ENCODE measurements at places on chromosomes 12 and 14.

DNA sequence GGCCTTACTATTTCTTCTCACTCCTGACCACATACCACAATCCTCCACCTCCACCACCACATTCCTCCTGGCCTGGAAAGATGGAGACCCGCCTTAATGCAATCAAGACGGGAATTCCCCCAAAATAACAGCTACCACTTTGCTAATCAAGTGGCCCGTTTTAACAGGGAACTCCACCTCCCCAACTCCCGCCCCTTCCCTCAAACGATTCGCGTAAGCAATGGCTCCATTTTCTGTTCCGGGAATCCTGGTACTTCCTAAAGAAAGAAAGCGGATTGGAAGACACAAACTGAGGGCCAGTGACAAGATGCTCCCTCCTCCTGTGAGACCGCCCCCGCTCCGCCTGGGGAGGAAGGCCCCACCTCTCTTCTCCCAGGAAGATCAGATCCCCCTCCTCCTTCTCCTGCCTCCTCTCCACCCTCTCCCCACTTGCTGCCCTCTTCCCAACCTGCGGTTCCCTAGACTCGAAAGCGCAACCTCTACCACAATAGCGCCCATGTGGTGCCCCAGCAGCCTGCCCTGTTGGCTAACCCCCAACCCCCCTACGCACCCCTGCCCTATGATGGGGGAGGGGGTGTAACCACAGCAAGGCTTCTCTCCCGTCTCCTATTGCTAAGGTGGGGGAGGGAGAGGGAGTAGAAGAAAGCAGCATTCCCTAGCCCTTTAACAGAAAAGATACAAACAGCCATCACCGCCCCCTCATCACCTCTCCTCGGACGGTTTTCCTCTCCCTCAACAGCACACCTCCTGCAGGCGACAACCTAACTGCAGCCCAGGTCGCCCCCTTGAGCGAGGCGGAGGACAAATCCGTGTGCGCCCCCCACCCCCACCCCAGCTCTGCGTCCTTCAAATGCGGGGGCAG lies 777 bp downstream of the ARF3 start:
- peak; percentile 48 for DNase-seq

DNA sequence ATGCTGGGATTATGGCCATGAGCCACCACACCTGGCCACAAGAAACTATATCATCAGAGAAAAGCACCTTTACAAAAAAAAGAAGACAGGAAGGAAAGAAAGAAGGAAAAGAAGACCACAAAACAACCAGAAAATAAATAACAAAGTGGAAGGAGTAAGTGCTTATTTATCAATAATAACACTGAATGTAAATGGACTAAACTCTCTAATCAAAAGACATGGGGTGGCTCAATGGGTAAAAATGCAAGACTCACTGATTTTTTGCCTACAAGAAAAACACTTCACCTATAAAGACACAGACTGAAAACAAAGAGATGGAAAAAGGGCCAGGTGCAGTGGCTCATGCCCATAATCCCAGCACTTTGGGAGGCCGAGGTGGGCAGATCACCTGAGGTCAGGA lies 65.7 kb downstream of the MAPKAPK5 start:
- no peak for DNase-seq

GRCh38 chr12:27176765-27177164 lies 67.3 kb upstream of the STK38L start:
- no peak for DNase-seq

DNA sequence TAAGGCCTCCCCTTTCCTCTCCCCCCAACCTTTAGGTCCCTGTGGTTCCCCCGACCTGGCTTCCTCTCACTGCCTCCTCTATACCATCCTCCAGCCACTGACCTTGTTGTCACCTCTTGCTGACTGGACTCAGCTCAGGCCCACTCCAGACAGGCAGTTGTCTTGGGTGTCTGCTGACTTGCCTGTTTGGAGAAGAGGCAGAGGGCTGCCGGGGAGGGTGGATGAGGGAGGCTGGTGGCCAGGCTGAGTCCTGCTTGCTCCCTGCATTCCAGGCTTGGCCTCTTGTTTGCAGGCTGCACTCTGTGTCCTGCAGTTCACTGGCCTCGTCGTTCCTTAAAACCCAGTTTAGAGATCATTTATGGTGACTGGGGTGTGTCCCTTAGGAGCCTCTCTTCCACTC lies 31.0 kb upstream of the RD3L start:
- peak; percentile 4 for DNase-seq

GRCh38 chr12:58895053-58895452 lies 25.3 kb downstream of the LRIG3 start:
- DNase-seq = no peak

- peak; percentile 46 for DNase-seq
These were observed 13.5 kb downstream of the SCNN1A start for GRCh38 chr12:6361834-6362233.

DNA sequence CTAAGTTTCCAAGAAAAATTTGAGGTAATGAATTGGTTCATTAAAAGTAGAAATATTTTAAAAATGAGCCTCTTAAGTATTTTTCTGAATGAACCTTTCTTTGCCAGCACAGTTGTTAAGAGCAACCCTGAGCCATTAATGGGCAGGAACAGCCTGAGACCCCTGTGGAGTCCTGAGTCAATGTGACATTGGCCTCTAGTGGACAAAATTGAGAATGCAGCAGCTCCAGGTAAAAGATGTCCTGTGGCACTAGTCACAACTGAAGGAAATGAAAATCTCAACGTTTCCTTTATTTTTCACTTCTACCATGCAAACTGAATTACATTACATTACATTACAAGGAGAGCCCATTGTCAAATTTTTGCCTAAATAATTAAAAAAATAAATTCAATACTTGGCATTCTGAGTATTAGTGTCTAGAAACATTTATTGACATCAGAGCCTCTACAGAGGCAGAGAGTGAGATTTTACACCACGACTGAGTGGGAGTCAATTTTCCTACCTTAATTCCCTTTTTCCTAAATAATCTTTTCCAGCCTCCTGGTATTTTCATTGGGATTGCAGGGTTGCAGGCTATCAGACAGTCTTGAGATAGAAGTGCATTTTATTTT lies 135.7 kb downstream of the PPM1H start:
- peak; percentile 69 for DNase-seq

- DNase-seq = no peak
These were observed 9.7 kb downstream of the KRT1 start for GRCh38 chr12:52670506-52670905.

DNA sequence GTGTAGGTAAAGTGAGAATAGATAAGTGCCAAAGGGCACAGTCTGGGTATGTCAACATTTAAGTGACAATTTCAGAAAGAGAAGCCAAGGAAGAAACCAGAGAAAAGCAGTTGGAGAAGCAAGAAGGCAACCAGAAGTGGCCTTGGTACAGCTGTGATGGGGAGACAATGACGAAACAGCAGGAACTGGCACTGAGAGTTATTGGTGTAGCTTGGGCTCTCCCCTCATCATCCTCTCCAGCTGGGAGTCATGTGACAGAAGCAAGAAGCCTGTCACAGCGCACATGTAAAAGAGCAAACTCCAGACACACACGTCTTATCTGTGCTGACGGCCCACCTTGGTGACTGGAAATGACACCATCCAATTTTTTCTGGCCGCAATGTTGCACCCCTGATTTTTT lies 203.3 kb upstream of the NUDT4 start:
- DNase-seq = no peak

DNA sequence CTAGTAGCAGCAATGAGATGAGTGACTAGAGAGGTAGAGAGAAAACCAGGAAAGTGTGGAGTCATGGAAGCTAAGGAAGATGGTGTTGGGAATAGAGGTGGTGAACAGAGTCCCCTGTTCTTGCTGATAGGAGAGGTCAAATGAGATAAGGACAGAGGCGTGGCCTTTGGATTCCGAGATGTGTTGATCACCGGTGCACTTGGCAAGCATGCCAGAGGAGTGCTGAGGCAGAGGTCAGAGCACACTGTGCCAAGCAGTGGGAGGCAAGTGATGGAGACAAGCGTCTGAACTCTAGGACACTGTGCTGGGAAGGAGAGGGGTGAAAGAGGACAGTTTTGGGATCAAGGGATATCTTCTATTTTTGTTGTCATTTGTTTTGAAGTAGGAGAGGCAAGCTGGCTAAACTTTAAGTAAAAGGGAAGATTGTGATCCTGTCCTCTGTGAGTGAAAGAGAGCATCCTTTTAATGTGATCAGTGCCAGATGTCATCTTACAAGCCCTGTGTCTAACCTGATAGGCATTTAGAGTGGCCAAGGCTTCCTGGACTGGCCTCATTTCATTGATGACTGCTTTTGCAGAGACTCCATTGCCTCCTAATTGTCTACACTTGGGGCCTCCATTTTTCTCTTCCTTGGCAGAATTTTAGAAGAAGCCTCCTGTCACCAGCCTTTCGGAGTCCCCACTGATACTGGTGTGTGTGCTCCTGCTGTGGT lies 336.4 kb downstream of the CACNA1C start:
- DNase-seq = no peak

- no peak for DNase-seq
These were observed 253.7 kb downstream of the MSRB3 start for GRCh38 chr12:65532162-65532561.

- no peak for DNase-seq
These were observed 21.8 kb upstream of the PDE1B start for GRCh38 chr12:54527631-54527929.

- no peak for DNase-seq
These were observed 18.0 kb upstream of the ERBB3 start for GRCh38 chr12:56061982-56062381.

DNA sequence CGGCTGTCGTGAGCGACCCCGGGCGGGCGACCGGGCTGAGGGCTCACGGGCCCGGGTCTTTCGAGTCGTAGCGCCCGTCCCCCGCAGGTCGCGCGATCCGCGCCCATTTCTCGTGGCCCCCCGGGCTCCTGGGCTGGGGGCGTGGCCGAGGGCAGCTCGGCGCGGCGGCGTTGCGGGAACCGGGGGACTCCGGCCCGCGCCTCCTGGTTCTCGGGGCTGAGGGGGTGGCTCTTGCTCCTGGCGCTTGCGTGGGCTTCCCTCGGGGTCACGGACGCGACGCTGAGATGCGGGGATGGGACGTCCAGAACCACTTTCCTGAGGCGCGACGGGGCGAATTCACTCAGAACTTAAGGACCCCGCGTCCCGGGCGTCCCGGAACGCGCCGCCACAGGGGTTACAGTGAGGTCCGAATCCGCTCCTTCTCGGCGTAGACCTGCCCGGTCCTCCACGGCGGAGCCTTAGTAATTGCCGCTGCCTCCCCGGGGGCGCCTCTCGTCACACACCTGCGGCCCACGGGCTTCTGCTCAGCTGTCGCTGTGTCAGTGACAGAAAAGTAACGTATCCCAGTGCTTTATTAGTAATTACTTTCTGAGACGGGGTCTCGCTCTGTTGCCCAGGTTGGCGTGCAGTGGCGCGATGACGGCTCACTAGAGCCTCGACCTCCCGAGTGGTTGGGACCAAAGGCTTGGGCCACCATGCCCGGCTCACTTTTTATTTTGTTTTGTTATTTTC lies 606 bp downstream of the EP400 start:
- peak; percentile 33 for DNase-seq

DNA sequence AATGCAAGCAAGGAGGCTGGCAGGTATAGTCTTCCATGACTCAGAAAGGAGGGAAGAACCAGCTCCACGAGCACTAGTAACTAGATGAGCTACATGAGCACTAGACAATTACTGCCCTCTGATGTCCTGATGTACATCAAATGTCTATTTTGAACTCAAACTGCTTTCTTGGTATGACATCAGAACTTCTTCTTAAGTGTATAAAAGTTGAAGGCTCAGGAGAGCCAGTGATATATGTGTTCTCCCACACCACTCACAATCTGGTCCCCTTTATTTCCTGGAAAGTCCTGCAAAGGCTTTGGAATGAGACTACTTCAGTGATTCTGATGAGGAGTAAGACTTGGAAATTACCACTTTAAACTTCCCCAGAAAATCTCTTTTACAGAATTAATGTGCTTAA lies 18.5 kb upstream of the DHRS7 start:
- DNase-seq = no peak
